OCI-LY7 (cell line): ENCODE measurements at places on chromosomes 2 and 18. TPM values are rescaled to one million over a fixed set of nuclear protein-coding genes. Genes with fewer than 3 reads are reported as not detected.

GRCh38 chr2:65701191-65701590 lies 268.8 kb upstream of the SPRED2 start:
- no peak for DNase-seq

- DNase-seq: no peak
Observed at GRCh38 chr2:151673016-151673415, 61.3 kb downstream of the NEB start.

DNA sequence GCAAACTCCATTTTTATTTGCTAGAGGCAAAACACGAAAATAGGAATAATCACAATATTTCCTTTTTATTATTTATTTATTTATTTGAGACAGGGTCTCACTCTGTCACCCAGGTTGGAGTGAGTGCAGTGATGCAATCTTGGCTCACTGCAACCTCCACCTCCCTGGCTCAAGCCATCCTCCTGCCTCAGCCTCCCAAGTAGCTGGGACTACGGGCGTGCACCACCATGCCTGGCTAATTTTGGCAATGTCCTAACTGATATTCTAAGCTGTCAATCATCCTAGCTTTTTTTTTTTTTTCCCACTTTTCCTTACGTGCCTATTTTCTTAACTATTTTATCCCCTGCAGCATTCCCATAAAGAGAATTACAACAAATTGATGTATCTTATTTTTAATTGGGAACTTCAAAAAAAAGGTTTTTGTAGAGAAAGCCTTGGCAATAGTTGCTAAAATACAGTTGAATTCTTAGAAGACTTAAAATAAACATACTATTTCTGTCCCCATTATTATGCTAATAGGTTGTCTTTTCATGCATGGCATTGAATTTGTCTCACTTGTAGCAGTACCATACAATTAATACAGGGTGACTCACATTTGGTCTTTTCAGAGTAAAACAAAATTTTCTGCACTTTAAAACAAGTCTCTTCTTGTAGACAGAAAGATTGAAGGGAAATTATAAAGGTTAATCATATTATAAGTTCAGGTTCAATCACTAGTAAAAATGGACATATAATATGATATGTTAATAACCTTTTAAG lies 153.5 kb downstream of the SLC39A10 start:
- no peak for DNase-seq

KLHL41 gene
- total RNA-seq: not detected in 2 replicates

HOXD12 gene
- total RNA-seq: 0.25 TPM in 1 of 2 replicates, not detected in the other
